ENCODE measurements at places on chromosomes 12 and 14.

- no peak for DNase-seq
Observed at GRCh38 chr12:104175726-104176247, 37.8 kb upstream of the NFYB start.

- no peak for DNase-seq
Observed at GRCh38 chr12:62196146-62196545, 64.1 kb upstream of the USP15 start.

GRCh38 chr14:98217530-98217929 is 1054.5 kb downstream of the BCL11B start:
- no peak for DNase-seq

GRCh38 chr14:35285168-35286002 is 6.8 kb upstream of the PSMA6 start:
- DNase-seq: no peak

Data from cerebellar nuclear complex (tissue), 1 donor.